ENCODE measurements at places on chromosomes 12 and 14. TPM values are rescaled to one million over a fixed set of nuclear protein-coding genes. Genes with fewer than 3 reads are reported as not detected.
A peak's percentile ranks its signal among the peaks of the same experiment; 100 is the strongest.

GRCh38 chr14:20603813-20604690, 12.9 kb upstream of the RNASE12 start:
- no peak for DNase-seq

GRCh38 chr12:7498809-7499208, 4.8 kb downstream of the CD163 start:
- peak; percentile 60 for DNase-seq

DNA sequence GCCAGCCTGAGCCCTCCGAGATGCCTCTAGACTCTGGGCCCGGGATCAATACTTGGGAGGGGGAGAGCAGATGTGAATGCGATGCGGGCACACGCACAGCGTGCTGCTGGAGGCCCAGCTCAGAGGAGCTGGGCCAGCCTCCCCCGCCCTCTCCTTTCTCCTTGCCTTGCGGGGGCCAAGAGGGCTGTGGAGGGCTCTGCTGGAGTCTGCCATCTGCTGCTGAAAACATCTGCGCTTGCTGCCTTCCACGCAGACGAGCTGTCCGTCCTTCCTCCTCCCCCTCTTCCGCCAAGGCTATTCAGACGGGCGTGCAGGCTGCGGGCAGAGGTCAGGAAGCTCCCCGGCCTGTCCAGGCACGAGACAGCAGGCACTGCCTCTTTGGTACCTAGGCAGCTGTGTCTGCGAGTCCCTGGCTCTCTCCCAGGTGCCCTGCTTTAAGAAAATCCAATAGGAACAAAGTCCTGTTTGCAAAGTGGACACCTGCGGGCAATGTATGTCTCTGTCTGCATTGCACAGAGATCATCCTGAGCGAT, 75.2 kb downstream of the SPRING1 start:
- DNase-seq = no peak

GRCh38 chr14:24036169-24036962, 15.4 kb upstream of the CARMIL3 start:
- DNase-seq = peak; percentile 88

GRCh38 chr14:51539571-51540037, 112.1 kb upstream of the FRMD6 start:
- peak; percentile 93 for DNase-seq

- peak; percentile 46 for DNase-seq
Observed at GRCh38 chr12:17016116-17016864, 410.3 kb upstream of the LMO3 start.

GRCh38 chr12:6333029-6333428, 8.8 kb downstream of the TNFRSF1A start:
- no peak for DNase-seq

DNA sequence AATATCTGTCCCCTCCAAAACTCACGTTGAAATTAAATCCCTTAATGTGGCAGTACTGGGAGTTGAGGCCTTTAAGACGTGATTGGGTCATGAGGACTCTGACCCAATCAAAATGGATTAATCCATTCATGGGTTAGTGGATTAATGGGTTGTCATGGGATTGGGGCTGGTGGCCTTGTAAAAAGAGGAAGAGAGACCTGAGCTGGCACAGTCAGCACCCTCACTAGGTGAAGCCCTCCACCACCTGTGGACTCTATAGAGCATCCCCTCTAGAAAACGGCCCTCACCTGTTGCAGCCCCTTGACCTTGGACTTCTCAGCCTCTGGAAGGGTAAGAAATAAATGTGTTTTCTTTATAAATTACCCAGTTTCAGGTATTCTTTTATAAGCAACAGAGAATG, 53.0 kb downstream of the SPRING1 start:
- DNase-seq = no peak

Gene NFE2
- not detected for total RNA-seq

Gene ETFBKMT
- 1.0 TPM for total RNA-seq

Gene RPL10L
- 6.9 TPM for total RNA-seq

Gene DNAH10
- total RNA-seq = 0.06 TPM

All from Daoy (cell line).